HFFc6 (cell line): ENCODE measurements at places on chromosomes 11 and 22.

DNA sequence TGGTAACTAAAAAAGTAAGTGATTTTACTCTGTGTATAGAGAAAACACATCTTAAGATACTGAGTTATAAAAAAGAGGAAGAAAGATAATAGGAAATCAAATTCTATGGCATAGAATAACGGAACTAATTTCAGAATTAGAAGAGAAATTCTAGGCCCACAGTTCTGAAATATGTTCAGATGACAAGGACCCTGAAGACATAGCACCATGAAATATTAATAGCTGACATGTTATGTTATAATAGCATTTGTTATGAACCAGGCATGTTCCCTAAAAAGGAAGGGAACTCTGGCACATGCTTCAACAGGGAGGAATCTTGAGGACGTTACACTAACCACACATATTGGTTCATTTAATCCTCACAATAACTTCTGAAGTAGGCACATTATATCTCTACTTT is 32.7 kb downstream of the PRDM10 start:
- DNase-seq, result no peak

- DNase-seq, result no peak
Observed at GRCh38 chr11:134340354-134340964, 8.7 kb downstream of the GLB1L2 start.

DNA sequence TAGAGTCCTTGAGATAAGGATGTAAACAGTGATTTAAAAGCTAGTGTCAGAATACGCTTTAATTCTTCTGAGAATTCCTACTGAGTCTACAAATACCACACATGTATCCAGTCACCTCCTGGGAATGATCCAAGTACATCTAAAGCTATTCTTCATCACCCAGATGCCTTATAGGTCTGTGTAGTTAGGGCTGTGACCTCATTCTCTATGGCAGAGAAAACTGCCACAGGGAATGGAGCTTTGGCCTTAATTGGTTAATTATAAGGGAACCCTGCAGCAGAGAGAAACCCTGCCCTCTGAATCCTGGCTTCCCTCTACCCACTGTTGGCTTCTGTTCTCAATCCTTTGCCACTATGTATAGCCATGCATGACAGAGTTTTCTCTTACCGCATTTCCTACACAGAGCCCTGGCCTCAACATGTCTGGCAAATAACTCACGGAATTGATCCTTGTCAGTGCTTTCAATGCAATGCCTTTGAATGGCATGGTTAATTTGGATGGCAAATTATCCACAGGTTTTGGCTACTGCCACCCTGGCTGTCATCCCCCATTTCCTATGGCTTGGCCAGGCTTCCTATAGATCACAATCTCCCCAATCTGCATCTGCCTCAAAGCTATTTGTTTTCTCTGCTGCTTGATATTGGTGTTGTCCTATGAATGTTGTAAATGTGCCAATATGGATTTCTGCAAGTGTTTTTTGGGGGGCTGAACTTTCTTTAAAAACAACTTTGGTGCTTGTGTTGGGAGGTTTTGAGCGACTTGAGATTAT is 2.9 kb downstream of the DIXDC1 start:
- DNase-seq, result peak; percentile 94

- DNase-seq, result no peak
Observed at GRCh38 chr11:69472541-69473275, 8.8 kb upstream of the LINC01488 start.
